DMS 273 treated with DMSO at 0.1 percent for 48 hours (cell line): ENCODE measurements at places on chromosomes 12 and 14.

DNA sequence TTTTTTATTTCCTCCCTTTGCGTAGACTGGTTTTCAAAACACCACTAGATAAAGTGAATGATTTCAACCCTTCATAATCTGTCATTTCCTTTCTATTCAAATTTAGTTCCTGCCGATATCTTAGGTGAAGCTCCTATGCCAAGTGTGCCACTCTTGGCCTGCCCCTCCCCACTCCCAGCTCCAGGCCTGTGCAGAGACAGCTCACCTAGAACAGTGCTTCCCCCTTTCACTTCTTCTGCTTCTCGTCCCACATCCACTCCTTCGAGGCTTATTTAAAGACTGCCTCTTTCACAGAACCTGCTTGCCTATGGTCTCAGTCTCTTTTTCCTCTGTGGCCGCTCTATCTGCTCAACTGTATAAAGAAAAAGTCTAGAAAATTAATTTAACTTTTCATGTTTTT, 473.8 kb downstream of the RAD51B start:
- DNase-seq = no peak

DNA sequence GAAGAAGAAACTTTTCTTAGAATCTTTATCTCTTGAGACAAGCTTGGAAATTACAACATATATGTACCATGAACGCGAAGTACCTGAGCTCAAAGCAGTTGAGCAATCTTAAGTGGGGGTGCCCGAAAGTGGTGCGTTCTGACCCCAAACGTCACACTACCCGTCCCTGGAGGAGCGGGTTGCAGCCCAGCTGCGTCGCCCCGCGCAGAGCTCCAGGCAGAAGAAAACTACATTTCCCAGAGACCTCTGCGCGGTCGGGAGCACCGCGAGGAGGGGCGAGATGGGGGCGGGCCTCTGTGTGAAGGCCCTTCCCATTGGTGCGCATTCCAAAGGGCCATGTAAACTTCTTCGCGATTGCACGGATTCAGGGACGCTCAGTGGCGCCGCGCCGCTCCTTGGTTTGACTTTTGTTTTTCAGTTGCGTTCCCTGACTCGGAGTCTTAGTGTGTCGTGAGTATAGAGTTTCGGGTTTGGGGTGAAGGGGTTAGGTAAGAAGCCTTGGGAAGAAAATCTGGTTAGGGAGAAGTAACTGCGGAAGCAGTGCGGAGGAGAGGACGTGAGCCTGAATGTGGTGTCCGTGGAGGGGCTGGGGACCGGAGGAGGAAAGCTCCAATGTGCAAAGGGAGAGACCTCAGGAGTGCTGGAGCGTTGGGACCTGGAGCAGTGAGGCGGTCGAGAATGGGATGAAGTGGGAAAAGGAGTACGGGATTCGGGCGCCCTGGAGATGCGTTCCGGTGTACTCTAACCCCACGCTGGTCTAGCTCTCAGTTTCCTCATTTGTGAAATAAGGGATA, at the start of gene CCDC77:
Gene CCDC77, plus strand, starts transcription at position 410 of the 794 bp plus-strand sequence. CDS start 7,740 bp downstream, outside the sequence.
- DNase-seq = no peak

DNA sequence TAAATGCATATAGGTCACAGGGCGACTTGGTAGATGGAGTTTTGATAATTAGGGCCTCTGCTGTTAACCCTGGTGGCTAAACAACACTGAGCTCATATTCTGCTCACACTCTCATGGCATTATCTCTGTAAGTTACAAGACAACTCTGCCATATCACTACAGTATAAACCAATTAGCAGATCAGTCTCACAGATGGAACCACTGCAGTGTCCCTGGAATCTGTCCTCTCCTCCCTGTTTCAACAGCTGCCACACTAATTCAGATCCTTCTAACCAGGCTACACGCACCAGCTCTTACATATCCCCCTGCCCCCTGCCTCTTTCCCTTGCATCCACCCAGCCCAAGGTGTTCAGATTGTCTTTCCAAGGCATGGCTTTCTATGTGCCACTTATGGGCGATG, 161.0 kb upstream of the RMST start:
- DNase-seq = no peak

DNA sequence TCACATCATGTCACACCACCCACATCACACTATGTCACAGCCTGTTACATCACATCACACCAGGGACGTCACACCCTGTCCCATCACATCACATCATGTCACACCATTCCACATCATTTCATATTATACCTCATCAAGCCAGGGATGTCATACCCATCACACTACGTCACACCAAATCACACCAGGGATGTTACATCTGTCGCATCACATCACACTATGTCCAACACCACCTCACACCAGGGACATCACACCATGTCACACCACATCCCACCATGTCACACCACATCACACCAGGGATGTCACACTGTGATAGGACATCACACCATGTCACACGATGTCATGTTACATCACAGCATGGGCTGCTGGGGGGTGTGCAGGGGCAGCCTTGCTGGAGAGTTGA, 110.6 kb downstream of the TMEM121 start:
- no peak for DNase-seq
